Left renal pelvis (tissue), 4 donors: ENCODE measurements at places on chromosomes 2 and 18. TPM values are rescaled to one million over a fixed set of nuclear protein-coding genes. Genes with fewer than 3 reads are reported as not detected.

DNA sequence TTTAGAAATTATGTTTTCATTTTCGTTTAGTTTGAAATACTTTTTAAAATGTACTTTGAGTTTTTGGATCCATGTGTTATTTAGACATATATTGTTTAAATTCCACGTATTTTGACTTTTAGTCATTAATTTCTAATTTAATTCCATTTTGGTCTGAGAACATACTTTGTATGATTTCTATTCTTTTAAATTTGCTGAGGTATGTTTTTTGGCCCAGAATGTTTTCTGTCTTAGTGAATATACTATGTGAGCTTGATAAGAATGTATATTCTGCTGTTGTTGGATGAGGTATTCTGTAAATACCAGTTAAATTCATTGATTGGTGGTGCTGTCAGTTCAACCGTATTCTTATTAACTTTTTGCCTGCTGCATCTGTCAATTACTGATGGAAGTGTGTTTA, 26.4 kb downstream of the VRK2 start:
- no peak for DNase-seq

GRCh38 chr18:79528846-79529245, 133.1 kb downstream of the NFATC1 start:
- DNase-seq = peak; percentile 56

Gene FRZB
- 9.5 TPM for polyA plus RNA-seq

GRCh38 chr2:17515652-17516051, 2.6 kb downstream of the RAD51AP2 start:
- DNase-seq = no peak
